Hematopoietic multipotent progenitor cell treated with erythropoietin and hydrocortisone succinate and interleukin-3 and kit ligand, for 6 days (in vitro differentiated cells): ENCODE measurements at places on chromosomes 4 and X.

DNA sequence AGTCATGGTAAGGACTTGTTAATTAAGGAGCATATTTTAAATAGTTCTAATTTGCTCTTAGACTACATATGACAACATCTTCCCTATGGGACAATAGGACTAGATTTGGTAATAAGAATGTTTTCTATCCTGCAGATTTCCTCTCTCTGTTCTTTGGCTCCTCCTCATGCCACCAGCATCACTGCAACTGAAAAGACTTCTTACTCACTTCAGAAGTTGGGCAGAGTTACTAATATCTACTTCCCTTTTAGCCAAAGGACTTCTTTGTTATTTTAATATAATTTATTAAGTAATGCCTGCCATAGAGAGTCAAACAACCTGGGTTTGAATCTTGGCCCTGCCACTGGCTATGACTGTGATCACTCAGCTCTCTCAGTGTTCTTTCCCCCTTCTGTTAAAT is 16.4 kb downstream of the MMAA start:
- DNase-seq = no peak

DNA sequence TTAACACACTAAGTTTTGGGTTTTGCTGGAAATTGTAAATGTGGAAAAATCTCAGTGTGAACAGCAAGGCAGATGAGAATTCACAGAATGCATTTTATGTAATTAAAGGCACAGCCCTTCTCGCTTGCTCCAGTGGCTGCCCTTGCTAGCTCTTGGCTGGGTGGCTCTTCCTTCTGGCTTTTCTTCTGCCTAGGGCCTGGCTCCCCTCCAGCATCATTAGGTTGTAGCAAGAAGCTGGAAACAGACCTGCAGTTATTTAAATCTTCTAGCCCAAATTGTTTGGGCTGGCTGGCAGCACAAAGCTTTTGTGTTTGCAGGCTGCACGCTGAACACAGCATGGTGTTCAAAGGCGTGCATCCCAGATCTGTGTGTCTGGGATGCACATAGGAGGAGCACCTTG is 56.5 kb downstream of the LIMCH1 start:
- DNase-seq = no peak

- no peak for DNase-seq
Observed at GRCh38 chr4:4791299-4792111, 68.0 kb upstream of the MSX1 start.

DNA sequence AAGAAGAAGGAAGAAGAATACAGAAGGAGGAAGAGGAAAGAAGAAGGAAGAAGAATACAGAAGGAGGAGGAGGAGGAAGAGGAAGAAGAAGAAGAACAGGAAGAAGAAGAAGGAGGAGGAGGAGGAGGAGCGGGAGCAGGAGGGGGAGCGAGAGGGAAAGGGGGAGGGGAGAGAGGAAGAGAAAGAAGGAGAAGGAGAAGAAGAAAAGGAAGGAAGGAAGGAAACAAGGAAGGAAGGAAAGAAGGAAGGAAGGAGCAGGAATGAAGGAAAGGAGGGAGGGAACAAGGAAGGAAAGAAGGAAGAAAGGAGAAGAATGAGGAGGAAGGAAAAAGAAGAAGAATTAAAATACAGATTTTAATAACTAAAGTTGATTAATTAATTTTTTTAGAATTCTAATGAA is 82.5 kb upstream of the PTPN13 start:
- DNase-seq = no peak

DNA sequence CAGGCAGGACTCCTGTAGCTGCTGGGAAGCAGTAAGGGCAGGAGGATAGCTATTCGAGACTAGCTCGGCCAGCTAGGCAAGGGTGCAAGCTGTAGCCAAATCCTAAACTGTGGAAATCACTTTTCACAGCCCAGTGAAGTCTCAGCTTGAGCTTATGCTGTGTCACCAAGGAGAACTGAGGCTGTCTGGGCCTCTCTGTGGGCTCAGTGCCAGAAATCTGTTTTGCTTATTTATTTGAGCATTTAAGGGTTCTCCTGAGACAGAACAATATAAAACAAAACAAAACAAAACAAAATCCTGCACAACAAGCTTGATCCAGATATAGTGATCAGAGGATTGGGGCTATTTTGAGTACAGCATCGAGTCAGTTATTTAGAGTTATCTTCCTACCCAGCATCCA is 97.5 kb downstream of the FANCB start:
- no peak for DNase-seq

- no peak for DNase-seq
Observed at GRCh38 chr4:18285357-18285756, 263.8 kb upstream of the LCORL start.

DNA sequence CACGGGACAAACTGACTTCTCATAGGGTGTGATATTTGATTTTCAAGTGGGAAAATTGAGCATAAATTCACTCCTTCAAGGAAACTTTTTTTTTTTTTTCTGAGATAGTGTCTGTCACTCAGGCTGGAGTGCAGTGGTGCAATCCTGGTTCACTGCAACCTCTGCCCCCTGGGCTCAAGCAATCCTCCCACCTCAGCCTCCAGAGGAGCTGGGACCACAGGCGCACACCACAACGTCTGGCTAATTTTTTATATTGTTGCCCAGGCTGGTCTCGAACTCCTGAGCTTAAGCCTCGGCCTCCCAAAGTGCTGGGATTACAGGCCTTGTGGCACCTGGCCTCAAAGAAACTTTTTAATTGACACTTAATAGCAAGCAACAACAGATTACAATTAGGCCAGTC is 13.8 kb downstream of the CLDN34 start:
- DNase-seq = no peak
